ENCODE measurements at places on chromosomes 7 and 10. TPM values are rescaled to one million over a fixed set of nuclear protein-coding genes. Genes with fewer than 3 reads are reported as not detected.

BPGM gene
- total RNA-seq: 20.7 TPM

FIGNL1 gene
- 62.5 TPM for total RNA-seq

- no peak for ATAC-seq
Observed at GRCh38 chr7:113306302-113306701, 187.9 kb upstream of the SMIM30 start.

DNA sequence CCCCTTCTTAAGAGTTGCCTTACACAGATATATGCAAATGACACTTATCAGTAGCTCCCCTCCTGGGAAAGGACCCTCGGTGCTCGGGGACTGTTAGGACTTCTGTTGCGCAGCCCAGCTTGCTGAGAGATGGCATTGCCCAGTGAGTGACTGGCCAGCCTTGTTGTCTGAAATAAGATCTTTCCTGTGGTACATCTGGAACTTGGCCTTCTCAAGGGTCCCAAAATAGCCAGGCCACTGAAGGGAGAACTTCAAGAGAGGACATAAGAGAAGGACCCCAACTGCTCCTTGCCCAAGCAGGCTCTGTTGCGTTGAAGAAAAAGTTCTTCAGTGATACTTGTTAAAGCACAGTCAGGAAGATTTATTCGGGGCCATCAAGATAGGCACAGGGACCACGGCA lies 17.3 kb downstream of the BAG3 start:
- ATAC-seq: no peak

GRCh38 chr10:110212119-110213006 lies 5.0 kb downstream of the MXI1 start:
- ATAC-seq: peak; percentile 13

GRCh38 chr10:100662067-100662466 lies 83.3 kb upstream of the PAX2 start:
- no peak for ATAC-seq

DNA sequence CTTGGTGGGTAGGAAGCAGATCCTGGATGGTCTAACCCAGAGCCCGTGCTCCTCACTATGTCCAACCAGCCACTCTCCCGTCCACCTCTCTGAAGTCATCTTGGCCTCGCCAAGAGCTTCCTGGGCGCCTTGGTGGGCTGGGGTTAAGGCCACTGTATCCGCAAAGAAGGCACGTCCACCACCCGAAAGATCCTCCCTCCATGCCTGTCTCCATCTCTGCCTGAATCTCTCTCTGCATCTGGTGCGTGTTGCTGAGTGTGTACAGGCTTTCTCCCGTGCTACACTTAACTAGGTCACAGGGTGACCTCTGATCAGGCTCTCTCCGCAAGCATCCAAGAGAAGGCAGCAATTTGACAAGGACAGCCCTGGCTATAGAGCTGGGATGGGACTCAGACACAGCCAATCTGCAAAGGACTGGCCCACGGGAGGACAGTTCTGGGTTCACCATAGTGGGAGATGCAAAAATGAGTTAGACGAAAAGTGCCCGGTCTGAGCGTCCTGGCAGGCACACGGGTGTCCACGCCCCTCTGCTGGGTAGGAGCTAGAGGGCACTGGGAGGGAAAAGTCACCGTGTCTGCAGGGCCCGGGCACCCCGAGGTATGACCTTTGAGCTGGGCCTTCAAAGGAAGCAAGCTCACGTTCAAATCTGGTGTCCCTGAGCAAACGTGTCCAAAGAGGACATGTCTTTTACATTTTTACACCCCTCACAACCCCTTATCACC lies 9.4 kb upstream of the RFC2 start:
- no peak for ATAC-seq

DNA sequence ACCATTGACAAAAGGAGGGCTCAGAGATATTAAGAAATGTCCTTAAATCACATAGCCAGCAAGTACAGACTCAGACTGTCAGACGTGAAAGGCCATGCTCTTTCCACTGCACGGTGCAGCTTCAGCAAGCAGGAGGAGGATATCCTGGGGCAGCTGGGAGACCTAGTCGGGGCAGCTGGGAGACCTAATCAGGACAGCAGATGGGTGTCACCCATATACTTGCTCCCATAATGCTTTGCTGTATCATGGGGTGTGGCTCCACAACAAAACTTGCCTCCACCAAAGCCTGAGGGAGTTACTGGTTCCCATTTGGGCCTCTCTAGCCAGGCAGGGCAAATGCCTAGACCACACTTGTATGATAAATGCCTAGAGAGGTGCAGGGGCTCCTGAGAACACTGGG lies 55.4 kb downstream of the GRID1 start:
- ATAC-seq: no peak

GRCh38 chr10:817371-817770 lies 114.1 kb downstream of the LARP4B start:
- ATAC-seq: no peak

DNA sequence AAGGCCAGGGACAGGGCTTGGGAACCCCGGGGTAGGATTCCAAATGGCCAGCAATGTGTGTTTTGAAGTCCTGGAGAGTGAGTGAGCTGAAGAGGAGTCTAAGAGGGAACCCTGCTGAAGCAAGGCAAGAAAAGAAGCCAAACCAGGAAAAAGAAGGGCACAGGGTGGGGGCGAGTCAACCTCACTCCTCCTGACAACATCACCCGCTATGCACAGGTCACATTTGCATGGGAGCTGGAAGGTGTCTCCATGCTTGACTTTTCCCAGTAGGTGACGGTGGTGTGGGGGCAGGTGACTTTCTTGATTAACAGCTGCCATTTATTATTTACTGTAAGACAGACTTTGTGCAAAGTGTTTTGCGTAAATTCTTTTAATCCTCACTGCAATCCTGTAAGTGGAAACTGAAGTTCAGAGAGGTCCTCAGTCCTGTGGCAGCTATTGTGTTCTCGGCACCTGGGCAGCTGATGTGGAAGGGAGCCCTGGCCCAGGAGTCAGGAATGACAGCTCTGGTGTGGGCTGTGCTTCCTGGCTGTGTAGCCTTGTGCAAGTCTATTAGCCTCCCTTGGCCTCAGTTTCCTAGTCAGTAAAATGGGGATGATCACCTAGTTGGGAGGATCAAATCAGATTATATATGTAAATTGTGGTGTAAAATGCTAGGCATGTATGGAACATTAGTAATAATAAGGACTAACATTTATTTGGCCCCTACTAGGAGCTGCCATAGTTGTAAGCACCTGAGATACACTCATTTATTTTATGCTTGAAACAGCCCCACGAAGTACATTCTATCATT lies 90.9 kb downstream of the SH3PXD2A start:
- no peak for ATAC-seq

DNA sequence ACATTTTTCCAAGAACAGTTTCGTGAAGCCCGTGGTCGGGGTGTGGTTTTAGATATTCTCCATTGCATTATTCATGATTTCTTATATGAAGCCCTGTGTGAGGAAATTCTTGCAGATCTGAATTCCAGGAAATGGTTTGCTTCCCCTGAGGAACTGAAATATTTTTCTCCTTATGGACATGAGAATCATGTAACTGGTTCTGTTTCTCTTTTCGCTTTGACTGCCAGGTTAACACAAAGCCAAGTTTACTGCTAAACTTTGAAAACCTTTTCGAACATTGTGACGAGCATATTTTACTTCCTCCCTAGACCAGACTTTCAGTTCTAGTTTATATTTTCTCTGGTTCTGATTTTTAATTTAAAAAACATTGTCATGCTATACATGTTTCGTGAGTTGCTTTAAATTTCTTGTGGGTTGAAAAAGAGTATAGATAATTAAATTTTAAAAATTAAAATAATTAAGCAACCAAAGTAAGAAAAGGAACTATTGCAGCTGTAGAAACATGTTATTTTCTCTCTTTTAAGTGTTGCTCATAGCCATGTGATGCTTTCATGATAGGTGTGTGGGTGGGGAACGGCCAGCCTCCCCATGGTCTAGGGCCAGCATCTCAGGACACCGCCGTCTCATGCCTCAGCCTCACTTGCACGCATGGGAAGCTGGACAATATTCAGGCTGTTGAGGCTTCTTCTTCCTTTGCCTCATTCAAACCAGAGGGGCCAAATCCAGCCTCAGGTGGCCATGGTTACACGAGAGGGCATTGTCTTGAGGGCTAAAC lies 97.1 kb downstream of the CREB5 start:
- no peak for ATAC-seq

GRCh38 chr10:20105931-20106330 lies 289.7 kb downstream of the PLXDC2 start:
- ATAC-seq: no peak

GRCh38 chr10:14048930-14049613 lies 281.7 kb downstream of the FRMD4A start:
- no peak for ATAC-seq

Data from activated T-helper 17 cell treated with anti-CD3 and anti-CD28 coated beads, Interleukin-2, amount 50 U/mL, for 72 hours (primary cell).